SHP77 treated with DMSO at 0.1 percent for 48 hours (cell line): ENCODE measurements at places on chromosomes 3 and 15.

DNA sequence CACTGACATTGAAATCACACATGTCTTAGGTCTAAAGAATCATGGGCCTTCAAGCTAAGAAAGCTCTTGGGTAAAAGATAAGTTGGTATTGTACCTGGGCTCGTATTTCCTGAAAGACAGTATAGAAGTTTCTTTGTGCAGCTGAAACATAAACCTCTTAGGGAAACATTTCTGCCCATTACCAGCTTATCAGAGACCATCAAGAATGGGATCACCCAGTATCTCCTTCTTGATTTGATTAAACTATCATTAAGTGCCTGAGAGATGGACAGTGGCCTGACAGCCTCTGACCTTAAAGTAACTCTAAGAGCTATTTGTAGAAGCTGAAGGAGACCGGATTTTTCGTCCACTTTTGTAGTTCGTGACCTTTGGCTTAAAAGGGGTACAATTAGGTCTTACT lies 265.3 kb downstream of the ERC2 start:
- DNase-seq, result no peak

- DNase-seq, result no peak
Observed at GRCh38 chr15:27237319-27237939, 266.4 kb downstream of the GABRG3 start.

DNA sequence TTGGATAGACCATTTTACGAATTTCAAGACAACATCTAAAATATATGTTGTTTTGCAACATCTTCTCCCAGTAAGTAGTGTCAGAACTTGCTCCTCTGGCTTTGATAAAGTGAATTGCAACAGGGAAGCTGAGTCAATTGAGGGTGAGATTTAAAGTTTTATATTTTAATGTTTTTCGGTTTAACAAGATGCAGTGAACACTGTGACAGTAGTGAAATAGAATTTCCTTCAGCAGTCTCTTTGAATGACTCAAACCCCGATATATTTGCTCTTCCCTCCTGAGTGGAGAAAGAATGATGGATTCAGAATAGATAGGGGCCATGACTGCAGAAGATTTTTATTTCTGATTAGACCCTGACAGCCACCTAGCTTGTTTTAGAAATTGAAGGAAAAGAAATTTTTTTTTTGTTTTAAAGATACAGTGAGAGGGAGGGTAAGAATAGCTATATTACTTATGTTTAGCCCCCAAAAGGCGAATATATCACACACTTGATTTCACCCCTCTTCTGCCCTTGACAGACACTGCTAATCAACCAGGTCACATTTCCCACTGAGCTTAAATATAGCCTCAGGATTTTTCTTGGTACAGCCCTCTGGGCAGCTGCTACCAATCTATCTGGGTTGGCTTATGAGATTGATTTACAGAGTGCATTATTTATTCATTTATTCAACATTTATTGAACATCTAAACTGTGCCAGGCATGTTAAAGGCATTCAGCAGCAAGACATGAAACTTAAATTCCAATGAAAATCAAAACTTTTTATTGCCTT lies 183.3 kb upstream of the ADAMTS9 start:
- no peak for DNase-seq

DNA sequence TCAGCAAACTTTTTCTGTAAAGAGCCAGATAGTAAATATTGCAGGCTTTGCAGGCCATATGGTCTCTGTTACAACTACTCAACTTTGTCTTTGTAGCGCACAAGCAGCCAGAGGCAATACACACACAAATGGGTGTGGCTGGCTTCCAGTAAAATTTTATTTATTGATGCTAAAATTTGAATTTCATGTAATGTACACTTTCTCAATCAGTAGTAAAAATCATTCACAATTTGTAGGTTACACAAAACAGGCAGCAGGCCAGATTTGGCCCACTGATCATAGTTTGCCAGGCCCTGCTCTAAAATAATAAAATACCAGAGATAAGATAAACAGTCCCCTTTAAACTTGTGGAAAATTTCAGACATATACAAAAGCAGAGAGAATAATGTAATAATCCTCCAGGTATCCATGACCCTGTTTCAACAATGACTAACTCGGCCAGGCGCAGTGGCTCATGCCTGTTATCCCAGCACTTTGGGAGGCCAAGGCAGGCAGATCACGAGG lies 330.3 kb downstream of the SHQ1 start:
- DNase-seq, result no peak

- no peak for DNase-seq
Observed at GRCh38 chr3:141875893-141876380, 506 bp upstream of the ATP1B3 start.

GRCh38 chr3:78765671-78766485 lies 1001.9 kb downstream of the ROBO1 start:
- DNase-seq, result peak; percentile 54

DNA sequence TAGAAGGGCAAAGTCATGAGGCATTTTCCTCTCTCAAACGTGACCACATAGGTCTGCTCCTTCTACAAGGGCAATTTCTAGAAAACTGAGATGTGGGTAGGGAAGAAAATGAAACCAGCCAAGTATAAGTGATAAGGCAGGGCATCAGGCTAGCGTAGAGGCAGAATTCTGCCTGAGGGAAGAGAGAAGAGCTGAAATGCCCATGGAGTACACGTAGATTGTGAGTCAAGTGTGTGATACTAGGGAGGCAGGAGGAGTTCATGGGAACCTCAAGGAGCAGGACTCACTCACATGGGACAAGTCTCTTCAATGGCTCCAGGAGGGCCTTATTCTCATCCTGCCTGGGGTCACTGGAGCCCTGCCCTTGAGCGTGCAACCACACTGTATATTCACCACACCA lies 34.9 kb upstream of the PPP4R2 start:
- DNase-seq, result no peak

DNA sequence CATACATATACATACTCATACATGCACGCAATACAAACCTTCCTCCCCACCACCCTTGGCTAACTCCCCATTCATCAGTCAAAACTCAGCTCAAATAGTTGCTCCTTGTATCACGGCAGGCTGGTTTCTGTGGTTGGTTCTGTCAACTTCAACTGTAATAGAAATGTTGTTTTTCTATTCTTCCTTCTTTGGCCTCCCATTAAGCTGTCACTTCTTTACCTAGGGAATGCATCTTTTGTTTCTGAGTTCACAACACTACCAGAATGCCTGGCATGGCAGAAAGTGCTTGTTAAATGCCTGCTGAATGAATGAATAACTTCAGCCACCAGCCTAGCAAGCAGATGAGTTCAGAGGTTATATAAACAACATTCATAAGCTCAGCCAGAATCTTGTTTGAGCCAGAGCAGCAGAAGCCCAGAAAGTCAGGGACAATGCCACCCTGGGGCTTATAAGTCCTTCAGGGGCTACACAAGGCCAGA lies 63.1 kb downstream of the B3GALNT1 start:
- no peak for DNase-seq

DNA sequence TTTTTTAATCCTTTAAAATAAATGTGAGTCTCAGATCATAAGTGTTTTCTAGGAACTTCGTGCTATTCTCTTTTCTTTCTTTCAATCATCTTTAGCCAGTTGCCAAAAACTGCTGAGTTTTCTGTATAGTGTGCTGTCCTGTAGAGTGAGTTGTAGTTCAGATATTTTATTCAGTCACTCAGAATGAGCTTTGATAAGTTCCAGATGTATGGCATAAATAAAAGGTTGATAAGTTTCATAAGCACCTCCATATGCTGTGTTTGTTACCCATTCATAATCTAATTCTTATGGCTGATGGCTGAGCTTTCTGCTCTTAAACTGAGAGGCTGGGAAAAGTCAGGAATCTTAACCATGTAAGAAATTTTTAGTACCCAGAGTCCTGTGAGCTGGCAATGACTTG lies 59.3 kb upstream of the COL6A6 start:
- no peak for DNase-seq

GRCh38 chr3:141000027-141000663 lies 51.0 kb upstream of the SPSB4 start:
- DNase-seq, result peak; percentile 38

GRCh38 chr3:150783920-150784746 lies 21.2 kb upstream of the SIAH2 start:
- no peak for DNase-seq

DNA sequence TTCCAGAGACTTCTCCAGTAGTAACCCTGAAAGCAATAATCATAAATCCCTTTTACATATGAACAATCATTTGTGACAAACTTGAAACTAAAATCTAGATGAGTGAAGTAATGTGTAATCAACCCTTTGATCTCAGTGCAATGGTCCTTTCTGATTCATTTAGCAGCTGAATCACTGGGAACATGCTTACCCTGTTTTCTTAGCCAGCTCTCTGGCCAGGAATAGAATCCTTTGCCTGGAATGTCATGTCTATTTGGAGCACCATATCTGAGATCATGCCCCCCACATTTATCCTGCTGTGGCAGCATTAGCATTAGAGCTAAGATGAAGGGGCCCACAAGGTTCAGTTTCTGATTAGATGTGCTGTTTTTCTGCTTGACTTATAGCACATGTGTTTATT lies 309.8 kb downstream of the OXSM start:
- DNase-seq, result no peak

GRCh38 chr3:126436826-126437717 lies 38.6 kb downstream of the ZXDC start:
- no peak for DNase-seq

GRCh38 chr3:127796045-127796830 lies 26.1 kb downstream of the MGLL start:
- DNase-seq, result no peak
